ENCODE measurements at places on chromosomes 16 and 17.

DNA sequence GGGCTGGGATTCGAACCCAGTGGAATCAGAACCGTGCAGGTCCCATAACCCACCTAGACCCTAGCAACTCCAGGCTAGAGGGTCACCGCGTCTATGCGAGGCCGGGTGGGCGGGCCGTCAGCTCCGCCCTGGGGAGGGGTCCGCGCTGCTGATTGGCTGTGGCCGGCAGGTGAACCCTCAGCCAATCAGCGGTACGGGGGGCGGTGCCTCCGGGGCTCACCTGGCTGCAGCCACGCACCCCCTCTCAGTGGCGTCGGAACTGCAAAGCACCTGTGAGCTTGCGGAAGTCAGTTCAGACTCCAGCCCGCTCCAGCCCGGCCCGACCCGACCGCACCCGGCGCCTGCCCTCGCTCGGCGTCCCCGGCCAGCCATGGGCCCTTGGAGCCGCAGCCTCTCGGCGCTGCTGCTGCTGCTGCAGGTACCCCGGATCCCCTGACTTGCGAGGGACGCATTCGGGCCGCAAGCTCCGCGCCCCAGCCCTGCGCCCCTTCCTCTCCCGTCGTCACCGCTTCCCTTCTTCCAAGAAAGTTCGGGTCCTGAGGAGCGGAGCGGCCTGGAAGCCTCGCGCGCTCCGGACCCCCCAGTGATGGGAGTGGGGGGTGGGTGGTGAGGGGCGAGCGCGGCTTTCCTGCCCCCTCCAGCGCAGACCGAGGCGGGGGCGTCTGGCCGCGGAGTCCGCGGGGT lies at the start of gene CDH1:
TSS of gene CDH1 (plus strand) at position 247 of the 684 bp plus-strand sequence. CDS start at position 371, 124 bp downstream.
- H3K36me3 ChIP-seq = no peaks in the 10 kb centered on the region
- no peaks in the 10 kb centered on the region for H3K27me3 ChIP-seq
- peaks cover 35% of the 10 kb centered on the region for H3K4me1 ChIP-seq
- DNase-seq = peak; percentile 98
- peak within 1 kb of the TSS; percentile 95 for H3K27ac ChIP-seq
- peak within 1 kb of the TSS; percentile 73 for H3K4me3 ChIP-seq

GRCh38 chr16:67269766-67270165 lies 9.6 kb upstream of the PLEKHG4 start:
- no peak for DNase-seq
- no peaks in the 10 kb centered on the region for H3K36me3 ChIP-seq
- no peak overlapping the region for H3K4me3 ChIP-seq
- H3K27ac ChIP-seq = no peak overlapping the region
- H3K27me3 ChIP-seq = no peaks in the 10 kb centered on the region
- H3K4me1 ChIP-seq = no peaks in the 10 kb centered on the region

DNA sequence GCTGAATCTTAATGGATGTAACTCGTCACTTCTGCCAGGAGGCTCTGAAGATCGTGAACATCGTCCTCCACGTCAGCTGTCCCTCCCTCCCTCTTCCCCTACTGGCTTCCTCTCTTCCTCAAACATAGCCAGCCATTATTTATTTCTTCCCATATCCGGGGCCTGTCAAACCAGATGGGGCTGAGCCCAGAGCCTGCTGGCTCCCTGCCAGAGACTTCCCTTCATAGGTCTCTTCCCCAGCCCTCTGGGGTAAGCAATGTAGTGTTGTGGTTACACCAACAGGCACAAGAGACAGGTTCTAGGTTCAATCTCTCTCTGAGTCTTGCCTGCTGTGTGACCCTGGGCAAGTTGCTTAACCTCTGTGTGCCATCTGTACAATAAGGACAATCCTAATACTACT lies 40.1 kb upstream of the ZFP90 start:
- no peaks in the 10 kb centered on the region for H3K36me3 ChIP-seq
- no peaks in the 10 kb centered on the region for H3K27me3 ChIP-seq
- DNase-seq = no peak
- H3K4me3 ChIP-seq = no peak overlapping the region

GRCh38 chr17:56290802-56291118 lies 137.5 kb downstream of the ANKFN1 start:
- no peak for DNase-seq
- H3K27ac ChIP-seq = no peak overlapping the region
- no peak overlapping the region for H3K4me3 ChIP-seq
- H3K36me3 ChIP-seq = no peaks in the 10 kb centered on the region

- no peak overlapping the region for H3K27ac ChIP-seq
- H3K4me3 ChIP-seq = no peak overlapping the region
- H3K4me1 ChIP-seq = no peaks in the 10 kb centered on the region
- no peaks in the 10 kb centered on the region for H3K27me3 ChIP-seq
These were observed 23.3 kb upstream of the TAC4 start for GRCh38 chr17:49871211-49871610.

- no peaks in the 10 kb centered on the region for H3K36me3 ChIP-seq
- no peak overlapping the region for H3K27ac ChIP-seq
- peaks cover 28% of the 10 kb centered on the region for H3K4me1 ChIP-seq
- DNase-seq = no peak
- H3K4me3 ChIP-seq = peak overlapping the region; percentile 56
These were observed 610 bp downstream of the C16orf74 start for GRCh38 chr16:85750146-85750826.

- H3K4me3 ChIP-seq = no peak overlapping the region
- DNase-seq = no peak
- no peaks in the 10 kb centered on the region for H3K27me3 ChIP-seq
- no peak overlapping the region for H3K27ac ChIP-seq
- H3K36me3 ChIP-seq = no peaks in the 10 kb centered on the region
These were observed 26.7 kb downstream of the HIC1 start for GRCh38 chr17:2081564-2081963.

DNA sequence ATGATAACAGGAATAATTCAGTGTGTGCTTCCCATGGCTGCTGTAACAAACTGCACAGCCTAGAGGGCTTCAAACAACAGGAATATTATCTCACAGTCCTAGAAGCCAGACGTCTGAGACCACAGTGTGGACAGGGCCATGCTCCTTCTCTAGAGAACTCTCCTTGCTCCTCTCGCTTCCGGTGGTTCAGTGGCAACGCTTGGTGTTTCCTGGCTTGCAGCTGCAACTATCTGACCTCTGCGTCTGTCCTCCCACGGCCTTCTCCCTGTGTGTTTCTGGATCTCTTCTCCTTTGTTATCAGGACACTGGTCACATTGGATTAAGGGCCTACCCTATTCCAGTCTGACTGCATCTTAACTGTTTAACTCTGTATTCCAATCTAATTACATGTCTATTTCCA lies 414.3 kb downstream of the MAF start:
- H3K27me3 ChIP-seq = no peaks in the 10 kb centered on the region
- no peak for DNase-seq
- H3K4me1 ChIP-seq = no peaks in the 10 kb centered on the region
- no peak overlapping the region for H3K4me3 ChIP-seq

DNA sequence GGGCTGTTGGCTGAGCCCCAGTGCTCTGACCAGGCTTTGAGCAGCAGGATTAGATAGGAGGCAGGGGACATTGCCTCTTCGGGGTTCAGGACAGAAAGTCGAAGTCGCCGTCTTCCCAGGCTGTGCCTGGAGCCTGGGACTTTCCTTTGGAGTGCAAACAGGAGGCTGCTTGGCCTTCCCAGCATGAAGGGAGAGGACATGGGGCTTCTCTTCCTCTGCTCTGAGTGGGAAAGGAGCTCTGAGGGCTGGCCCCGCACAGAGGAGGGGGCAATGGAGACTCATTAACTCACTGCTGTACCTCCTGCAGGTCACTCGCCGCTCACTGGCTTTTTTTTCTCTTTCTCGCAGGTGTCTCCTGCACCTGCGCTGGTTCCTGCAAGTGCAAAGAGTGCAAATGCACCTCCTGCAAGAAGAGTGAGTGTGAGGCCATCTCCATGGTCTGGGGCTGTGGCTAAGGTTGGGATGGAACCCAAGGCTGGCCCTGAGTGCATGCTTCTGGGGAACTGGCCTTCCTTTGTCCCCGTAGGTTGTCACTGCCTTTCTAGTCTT lies 642 bp downstream of the MT1F start:
- peak overlapping the region; percentile 79 for H3K27ac ChIP-seq
- H3K4me3 ChIP-seq = peak overlapping the region; percentile 48
- peak; percentile 66 for DNase-seq
- H3K4me1 ChIP-seq = peaks cover 6% of the 10 kb centered on the region
- no peaks in the 10 kb centered on the region for H3K36me3 ChIP-seq

- DNase-seq = peak; percentile 18
- no peaks in the 10 kb centered on the region for H3K27me3 ChIP-seq
- H3K4me3 ChIP-seq = no peak overlapping the region
- no peaks in the 10 kb centered on the region for H3K4me1 ChIP-seq
These were observed 65.8 kb upstream of the GNG13 start for GRCh38 chr16:866252-866896.

DNA sequence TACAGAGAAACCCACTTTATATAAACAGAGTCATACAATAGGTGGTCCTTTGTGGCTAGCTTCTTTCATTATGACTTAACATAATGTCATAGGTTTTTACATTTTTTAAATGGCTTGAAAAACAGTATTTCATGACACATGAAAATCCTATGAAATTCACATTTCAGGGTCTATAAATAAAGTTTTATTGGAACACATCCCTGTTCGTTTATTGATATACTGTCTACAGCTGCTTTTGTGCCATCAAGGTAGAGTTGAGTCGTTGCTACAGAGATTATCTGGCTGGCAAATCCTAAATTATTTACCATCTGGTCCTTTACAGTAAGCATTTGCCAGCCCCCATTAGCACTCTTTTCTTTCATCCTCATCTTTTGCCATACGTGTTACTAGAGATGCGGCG lies 2.3 kb downstream of the VPS4A start:
- no peaks in the 10 kb centered on the region for H3K36me3 ChIP-seq
- H3K4me1 ChIP-seq = peaks cover 19% of the 10 kb centered on the region
- no peaks in the 10 kb centered on the region for H3K27me3 ChIP-seq
- H3K27ac ChIP-seq = no peak overlapping the region
- DNase-seq = no peak

- no peak for DNase-seq
- no peak overlapping the region for H3K4me3 ChIP-seq
- no peaks in the 10 kb centered on the region for H3K27me3 ChIP-seq
- H3K36me3 ChIP-seq = no peaks in the 10 kb centered on the region
- no peaks in the 10 kb centered on the region for H3K4me1 ChIP-seq
- H3K27ac ChIP-seq = no peak overlapping the region
These were observed 58.2 kb downstream of the MYH11 start for GRCh38 chr16:15798671-15799070.

- no peak overlapping the region for H3K4me3 ChIP-seq
- DNase-seq = no peak
- no peaks in the 10 kb centered on the region for H3K27me3 ChIP-seq
These were observed 130.8 kb downstream of the GAS7 start for GRCh38 chr17:10067446-10068143.

DNA sequence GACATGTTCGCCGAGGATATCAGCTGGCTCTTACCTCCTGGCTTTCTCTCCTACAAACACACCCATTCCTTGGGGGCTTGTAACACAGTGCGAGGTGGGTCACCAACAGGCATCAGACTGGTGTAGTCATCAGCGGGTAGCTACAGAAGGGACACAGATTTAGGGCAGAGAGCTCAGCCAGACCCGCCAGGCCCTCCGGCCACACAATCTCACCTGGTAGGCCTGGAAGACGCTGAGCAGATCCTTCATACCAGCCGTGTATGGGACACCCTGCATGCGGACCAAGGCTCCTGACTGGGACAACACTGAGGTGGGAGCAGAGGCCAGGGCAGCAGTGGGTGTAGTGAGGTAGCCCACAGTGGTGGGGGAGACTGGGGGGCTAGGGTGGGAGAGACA lies 5.8 kb downstream of the ESRP2 start:
- H3K4me3 ChIP-seq = no peak overlapping the region
- H3K4me1 ChIP-seq = peaks cover 29% of the 10 kb centered on the region
- H3K27ac ChIP-seq = no peak overlapping the region
- no peak for DNase-seq
- peaks cover 28% of the 10 kb centered on the region for H3K36me3 ChIP-seq

GRCh38 chr17:71821511-71821910 lies 299.3 kb upstream of the SOX9 start:
- H3K27ac ChIP-seq = no peak overlapping the region
- no peaks in the 10 kb centered on the region for H3K4me1 ChIP-seq
- H3K4me3 ChIP-seq = no peak overlapping the region
- no peak for DNase-seq
- no peaks in the 10 kb centered on the region for H3K27me3 ChIP-seq

DNA sequence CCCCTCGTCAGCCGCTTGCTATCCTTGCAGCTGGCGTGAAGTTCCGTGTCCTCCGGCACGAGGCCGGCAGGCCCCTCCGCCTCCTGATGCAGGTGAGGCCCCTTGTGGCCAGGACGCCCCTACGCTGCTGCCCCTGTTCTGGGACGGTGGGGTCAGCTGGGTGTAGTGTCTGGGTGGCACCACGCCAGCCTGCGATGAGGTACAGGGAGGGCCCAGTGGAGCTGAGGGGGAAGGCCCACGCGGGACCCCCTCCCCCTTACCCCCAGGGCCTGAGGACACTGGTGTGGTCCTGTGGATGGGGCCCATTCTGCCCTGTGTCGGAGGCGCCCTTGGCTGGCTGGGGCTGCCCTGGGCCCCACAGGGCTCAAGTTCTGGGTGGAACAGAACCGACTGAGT lies 7.7 kb upstream of the RAB40C start:
- H3K4me3 ChIP-seq = peak overlapping the region; percentile 26
- DNase-seq = peak; percentile 49
- no peaks in the 10 kb centered on the region for H3K36me3 ChIP-seq
- H3K27me3 ChIP-seq = no peaks in the 10 kb centered on the region
- H3K27ac ChIP-seq = peak overlapping the region; percentile 60

- no peaks in the 10 kb centered on the region for H3K27me3 ChIP-seq
- no peaks in the 10 kb centered on the region for H3K4me1 ChIP-seq
- H3K27ac ChIP-seq = no peak overlapping the region
- H3K36me3 ChIP-seq = peaks cover 10% of the 10 kb centered on the region
These were observed 16.5 kb upstream of the ADGRG3 start for GRCh38 chr16:57651344-57652333.

DNA sequence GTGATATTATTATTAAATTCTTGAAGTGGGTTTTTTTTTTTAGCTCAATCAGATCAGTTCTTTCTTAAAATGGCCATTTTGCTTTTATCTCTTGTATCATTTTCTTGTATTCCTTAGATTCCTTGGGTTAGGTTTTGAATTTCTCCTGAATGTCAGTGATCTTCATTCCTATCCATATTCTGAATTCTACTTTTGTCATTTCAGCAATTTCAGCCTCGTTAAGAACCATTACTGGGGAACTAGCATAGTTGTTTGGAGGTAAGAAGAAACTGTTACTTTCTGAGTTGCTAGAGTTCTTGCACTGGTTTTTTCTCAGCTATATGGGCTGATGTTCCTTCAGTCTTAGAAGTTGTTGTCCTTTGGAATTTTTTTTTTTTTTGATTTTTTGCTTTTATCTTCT lies 293.1 kb downstream of the MAP2K4 start:
- H3K4me1 ChIP-seq = no peaks in the 10 kb centered on the region
- DNase-seq = no peak
- no peaks in the 10 kb centered on the region for H3K36me3 ChIP-seq
- no peak overlapping the region for H3K27ac ChIP-seq
